Natural killer cell (primary cell): ENCODE measurements at places on chromosomes 11 and 22. TPM values are rescaled to one million over a fixed set of nuclear protein-coding genes. Genes with fewer than 3 reads are reported as not detected.

Gene HEPHL1
- not detected for total RNA-seq

Gene ZNF214
- total RNA-seq, result not detected

Gene CYTH4
- total RNA-seq, result 219 TPM

GRCh38 chr11:15969701-15970329 lies 386.5 kb downstream of the SOX6 start:
- H3K27me3 ChIP-seq, result no peaks in the 10 kb centered on the region
- no peak overlapping the region for H3K27ac ChIP-seq

DNA sequence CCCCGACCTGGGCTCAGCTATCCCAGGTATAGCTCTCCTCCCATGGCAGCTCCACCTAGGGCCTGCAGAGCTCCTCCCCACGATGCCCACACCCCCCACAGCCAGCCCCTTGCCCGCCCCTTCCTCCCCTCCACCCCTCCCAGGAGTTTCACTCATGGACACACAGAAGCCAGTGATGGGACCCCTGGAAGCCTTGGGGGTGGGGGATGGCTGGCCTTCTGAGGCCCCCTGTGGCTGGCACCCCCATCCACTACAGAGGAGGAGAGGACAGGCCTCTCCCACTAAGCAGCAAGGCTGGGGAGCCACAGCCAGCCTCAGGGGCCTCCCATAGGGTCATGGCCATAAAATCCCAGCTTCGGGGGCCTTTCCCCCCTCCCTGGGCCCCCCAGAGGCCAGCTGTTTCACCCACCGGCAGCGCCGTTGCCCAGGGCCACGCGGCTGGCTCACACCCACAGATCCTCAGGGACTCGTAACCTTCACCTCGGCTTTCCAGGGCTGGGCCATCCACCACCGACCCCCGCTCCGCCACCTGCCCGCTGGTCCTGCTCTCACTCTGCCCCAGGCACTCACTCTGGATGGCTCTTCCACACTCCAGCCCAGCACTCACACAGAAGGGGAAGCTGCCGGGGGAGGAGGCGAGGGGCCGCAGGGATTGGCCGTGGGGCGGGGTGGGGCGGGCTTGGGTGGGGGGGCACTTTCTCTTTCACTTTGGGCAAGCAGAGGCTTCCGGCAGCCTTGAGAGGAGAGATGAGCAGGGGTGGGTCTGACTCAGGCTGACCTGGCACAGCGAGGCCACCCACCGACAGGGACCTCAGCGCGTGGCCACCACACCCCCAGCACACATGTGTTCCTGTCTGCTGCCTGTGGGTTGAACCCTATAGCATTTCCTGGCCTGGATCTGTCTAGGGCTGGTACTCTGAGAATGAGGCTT lies 2.2 kb downstream of the SLC25A22 start:
- H3K27ac ChIP-seq, result peak overlapping the region; percentile 96
- peaks cover 26% of the 10 kb centered on the region for H3K36me3 ChIP-seq
- H3K4me3 ChIP-seq, result peak overlapping the region; percentile 91
- H3K27me3 ChIP-seq, result no peaks in the 10 kb centered on the region

Gene FXYD6
- total RNA-seq, result 0.20 TPM

DNA sequence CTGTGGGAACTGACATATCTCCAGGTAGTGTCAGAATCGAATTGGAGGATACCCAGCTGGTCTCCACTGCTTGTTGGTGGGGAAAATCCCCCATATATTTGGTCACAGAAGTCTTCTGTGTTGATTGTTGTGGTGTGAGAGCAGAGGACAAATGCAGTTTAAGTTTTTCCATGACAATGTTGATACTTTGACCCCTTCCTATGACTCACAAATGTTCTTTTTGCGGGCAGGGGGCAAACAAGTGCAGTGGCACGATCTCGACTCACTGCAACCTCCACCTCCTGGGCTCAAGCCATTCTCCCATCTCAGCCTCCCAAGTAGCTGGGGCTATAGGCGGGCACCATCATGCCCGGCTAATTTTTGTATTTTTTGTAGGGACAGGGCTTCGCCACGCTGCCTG lies 7.4 kb upstream of the PATL1 start:
- H3K4me3 ChIP-seq, result no peak overlapping the region
- no peak overlapping the region for H3K27ac ChIP-seq

Gene PATE2
- not detected for total RNA-seq

DNA sequence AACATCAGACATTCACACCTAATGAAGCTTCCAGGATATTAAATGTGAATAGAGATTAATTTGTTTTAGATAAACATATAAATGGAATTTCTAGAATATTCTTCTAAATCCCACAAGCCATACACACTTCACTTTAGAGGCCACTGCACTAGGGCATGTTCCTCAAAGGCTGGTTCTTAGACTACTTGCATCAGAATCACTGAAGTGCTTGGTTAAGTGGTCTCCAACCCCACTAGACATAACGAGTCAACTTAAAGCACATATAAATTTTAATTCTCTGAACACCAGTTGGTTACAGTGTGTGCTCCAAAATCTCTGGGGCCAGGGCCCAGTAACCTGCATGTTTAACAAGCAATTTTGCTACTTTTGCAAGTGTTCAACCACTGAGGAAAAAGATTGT lies 7.9 kb upstream of the ALKBH8 start:
- no peak for DNase-seq
- H3K4me3 ChIP-seq, result no peak overlapping the region
- H3K27ac ChIP-seq, result no peak overlapping the region
- no peaks in the 10 kb centered on the region for H3K36me3 ChIP-seq
- no peaks in the 10 kb centered on the region for H3K27me3 ChIP-seq
- no peaks in the 10 kb centered on the region for H3K4me1 ChIP-seq

- H3K4me3 ChIP-seq, result no peak overlapping the region
- H3K27me3 ChIP-seq, result no peaks in the 10 kb centered on the region
- no peaks in the 10 kb centered on the region for H3K4me1 ChIP-seq
- H3K27ac ChIP-seq, result no peak overlapping the region
- DNase-seq, result no peak
These were observed 6.1 kb downstream of the MUC5B start for GRCh38 chr11:1228921-1229451.

DNA sequence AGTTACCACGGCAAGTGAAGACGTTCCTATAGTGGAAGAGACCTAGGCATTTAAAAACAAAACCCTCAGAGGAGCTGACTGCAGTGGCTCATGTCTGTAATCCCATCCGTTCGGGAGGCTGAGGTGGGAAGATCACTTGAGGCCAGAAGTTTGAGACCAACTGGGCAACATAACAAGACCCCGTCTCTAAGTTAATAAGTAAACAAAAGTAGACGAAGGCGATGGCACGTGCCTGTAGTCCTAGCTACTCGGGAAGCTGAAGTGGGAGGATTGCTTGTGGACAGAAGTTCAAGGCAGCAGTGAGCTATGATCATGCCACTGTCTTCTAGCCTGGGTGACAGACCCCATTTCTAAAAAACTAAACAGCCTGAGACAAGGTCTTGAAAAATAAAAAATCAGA lies 3.8 kb upstream of the ADSL start:
- no peaks in the 10 kb centered on the region for H3K36me3 ChIP-seq
- no peak overlapping the region for H3K4me3 ChIP-seq
- H3K27me3 ChIP-seq, result no peaks in the 10 kb centered on the region
- H3K4me1 ChIP-seq, result peaks cover 20% of the 10 kb centered on the region

DNA sequence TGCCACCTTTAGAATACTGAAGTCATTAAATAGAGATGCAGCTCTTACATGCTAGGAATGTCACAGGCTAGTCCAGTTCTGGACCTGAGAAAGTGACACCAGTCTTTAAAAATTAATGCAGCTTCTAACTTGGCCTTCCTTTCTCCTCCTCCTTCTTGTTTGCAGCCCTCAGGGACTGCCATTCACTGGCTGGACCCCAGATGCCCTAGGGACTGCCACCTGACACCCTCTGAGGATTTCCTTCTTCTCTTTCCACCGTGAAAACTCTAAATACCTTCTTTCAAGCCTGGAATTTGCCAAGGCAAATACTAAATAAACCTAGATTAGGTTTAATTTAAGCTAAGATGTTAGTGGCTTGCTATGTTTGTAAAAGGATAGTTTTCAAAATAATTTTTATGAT lies 78.4 kb downstream of the MUC15 start:
- no peaks in the 10 kb centered on the region for H3K36me3 ChIP-seq
- H3K27me3 ChIP-seq, result no peaks in the 10 kb centered on the region
- no peak for DNase-seq
- H3K4me1 ChIP-seq, result no peaks in the 10 kb centered on the region
- H3K27ac ChIP-seq, result no peak overlapping the region

Gene DEUP1
- not detected for total RNA-seq

- no peak overlapping the region for H3K4me3 ChIP-seq
- no peak for DNase-seq
- H3K27ac ChIP-seq, result no peak overlapping the region
- H3K27me3 ChIP-seq, result no peaks in the 10 kb centered on the region
- peaks cover 13% of the 10 kb centered on the region for H3K36me3 ChIP-seq
These were observed 6.9 kb downstream of the ACCS start for GRCh38 chr11:44072757-44073658.

- no peaks in the 10 kb centered on the region for H3K36me3 ChIP-seq
- H3K27me3 ChIP-seq, result no peaks in the 10 kb centered on the region
- no peak for DNase-seq
- H3K4me3 ChIP-seq, result no peak overlapping the region
- H3K4me1 ChIP-seq, result no peaks in the 10 kb centered on the region
These were observed 235.9 kb upstream of the ARHGAP20 start for GRCh38 chr11:110948112-110948511.

DNA sequence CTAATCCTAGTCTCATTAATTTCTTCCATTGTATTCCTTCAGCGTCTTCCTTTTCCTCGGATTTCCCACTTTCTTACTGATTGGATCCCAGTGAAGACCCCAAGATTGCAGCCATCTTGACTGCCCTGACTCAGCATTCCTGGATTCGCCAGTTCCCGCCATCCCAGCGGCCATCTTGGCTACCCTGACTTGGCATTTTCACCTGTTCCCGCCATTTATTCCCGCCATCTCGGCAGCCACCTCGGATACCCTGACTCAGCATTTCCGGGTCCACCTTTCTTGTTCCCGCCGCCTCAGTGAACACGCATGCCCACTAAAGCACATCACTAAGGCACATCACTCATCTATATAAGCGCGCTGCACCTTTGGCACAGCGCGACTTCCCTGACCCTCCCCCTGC lies 13.8 kb upstream of the OR56A3 start:
- no peak overlapping the region for H3K27ac ChIP-seq
- no peak for DNase-seq
- no peak overlapping the region for H3K4me3 ChIP-seq
- no peaks in the 10 kb centered on the region for H3K4me1 ChIP-seq
